CD4-positive, alpha-beta T cell treated with Interleukin-12 subunit alpha and Interleukin-12 subunit beta, for 1 hour (primary cell): ENCODE measurements at places on chromosomes 2 and 18.

GRCh38 chr2:221466744-221467143 lies 105.4 kb downstream of the EPHA4 start:
- no peak for DNase-seq

DNA sequence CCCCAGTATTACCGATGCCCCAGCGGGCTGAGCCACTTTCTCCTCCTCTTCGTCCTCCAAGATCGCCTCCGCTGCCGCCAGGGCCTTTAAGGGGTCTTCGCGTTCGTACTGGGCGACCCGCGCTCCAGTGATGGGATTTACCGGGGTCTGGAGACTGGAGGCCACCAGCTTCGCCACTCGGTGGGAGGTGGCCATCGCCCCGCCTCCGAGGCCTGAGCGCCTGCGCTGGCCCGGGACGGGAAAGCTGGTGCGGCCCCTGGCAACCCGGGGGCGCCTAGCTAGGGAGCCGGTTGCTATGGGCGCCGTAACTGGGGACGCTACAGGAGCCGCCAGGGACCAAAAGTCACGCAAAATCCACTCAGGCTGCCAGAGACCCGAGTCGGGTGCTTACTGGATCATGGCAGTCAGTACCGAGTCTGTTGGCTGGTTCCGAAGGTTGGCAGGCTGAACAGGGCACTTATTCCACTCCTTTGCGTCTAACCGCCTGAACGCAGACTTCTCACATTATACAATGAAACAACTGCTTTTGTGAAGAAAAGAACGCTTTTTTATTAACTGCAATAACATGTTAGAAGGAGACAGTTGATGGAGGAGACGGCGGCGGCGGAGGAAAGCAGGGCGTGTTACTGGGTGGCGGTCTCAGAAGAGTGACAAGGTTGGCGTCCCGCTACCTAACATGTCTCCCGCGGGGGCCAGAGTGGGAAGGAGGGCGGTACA lies at the start of gene FAM161A:
TSS of gene FAM161A (minus strand) at position 214 of the 717 bp plus-strand sequence. CDS start at position 195, 19 bp downstream.
- DNase-seq: peak; percentile 81

DNA sequence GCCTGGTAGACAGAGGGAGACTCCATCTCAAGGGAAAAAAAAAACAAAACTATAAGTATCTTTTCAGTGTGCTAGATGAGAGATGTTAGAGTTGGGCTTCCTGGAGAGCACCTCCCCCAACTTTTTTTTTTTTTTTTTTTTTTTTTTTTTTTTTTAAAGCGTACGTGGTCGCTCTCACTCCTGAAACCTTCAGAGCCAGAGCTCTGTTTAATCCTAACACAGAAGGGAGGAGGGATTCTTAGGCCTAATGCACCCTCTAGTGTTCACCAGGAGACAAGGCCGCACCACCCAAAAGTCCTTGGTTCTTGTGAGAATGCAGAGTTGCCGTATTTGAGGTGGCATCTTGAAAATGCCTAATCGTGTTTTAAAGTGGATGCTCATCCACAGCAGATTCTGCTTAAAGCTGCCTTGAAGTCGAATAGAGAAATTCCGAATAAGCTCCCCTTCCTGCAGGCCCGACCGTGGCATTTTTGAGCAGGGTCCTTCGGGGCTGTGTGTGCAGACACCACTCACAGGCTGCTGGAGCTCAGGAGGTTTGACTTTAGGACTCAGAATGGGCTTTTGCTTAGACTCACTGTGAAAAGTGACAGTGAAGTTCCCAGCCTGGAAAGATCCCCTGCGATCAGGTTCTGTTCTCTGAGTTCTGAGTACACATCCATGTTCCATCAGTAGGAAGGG lies 252.6 kb downstream of the AGAP1 start:
- DNase-seq: peak; percentile 58

DNA sequence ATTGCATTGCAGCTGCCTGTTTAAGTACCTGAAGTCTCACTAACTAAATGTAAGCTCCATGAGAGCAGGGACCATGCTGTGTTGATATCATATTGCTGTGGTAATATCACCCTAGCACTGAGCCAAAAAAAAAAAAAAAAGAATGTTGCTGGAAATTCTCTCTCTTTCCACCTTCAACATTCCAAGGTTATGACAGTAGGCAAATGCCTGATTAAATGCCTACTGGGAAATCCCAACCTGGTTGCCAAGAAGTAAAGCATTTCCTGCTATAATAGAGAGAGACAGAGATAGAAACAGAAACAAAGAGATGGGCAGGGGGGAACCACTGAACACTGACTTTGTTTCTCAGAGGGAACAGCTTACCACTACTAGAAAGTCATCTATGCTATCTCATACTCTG lies 1604.2 kb downstream of the LRP1B start:
- DNase-seq: no peak

DNA sequence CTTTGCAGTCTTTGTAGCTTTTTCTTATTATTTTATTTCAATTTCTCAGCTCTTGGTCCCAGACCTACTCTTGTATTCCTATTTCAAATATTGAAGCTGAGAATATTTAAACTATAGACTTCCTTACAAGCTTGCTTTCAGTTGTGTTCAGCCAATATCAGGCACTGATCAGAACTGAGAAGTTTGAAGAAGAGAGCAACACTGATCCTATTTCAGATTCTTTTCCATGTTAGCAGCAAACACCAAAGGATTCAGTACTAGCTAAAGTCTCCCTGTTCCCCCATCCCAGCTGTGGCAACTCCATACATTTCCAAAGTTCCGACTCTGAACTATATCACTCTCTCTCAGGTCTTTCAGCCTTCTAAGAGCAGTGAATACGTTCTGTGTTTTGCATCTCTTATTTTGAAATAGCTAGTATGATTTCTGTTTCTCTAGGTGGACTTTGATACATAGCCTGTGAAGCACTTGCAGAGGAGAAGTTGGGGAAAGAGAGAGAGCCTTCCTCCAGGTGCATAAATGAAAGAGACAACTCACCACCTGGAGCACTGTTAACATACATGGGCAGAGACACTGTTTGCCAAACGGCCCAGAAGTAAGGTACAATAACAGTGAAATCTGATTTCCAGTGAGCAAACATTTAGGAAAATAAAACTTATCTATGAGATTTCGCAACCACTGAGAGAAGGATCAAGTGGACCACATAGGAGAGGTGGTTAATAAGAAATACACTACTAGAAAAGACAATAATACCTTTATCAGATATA lies 135.0 kb upstream of the ZNF804A start:
- DNase-seq: no peak

DNA sequence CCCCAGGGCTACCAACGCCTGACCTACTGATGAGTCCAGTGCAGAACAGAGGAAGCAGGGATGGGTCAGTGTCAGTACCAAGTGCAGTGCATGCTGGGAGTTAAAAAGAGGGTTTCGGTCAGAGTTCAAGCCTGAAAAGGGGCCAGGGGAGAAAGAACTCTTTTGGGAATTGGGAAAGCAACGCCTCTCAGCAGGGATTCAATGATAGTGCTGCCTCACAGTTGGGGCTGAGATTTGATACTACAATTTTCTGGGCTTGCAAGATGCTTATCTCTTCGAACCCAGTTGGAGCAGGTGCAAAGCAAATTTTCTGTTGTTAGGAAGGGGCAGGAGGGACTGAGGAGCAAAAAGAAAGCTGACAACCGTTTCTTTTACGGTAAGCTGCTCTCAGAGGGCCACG lies 82.6 kb downstream of the CERKL start:
- DNase-seq: no peak

DNA sequence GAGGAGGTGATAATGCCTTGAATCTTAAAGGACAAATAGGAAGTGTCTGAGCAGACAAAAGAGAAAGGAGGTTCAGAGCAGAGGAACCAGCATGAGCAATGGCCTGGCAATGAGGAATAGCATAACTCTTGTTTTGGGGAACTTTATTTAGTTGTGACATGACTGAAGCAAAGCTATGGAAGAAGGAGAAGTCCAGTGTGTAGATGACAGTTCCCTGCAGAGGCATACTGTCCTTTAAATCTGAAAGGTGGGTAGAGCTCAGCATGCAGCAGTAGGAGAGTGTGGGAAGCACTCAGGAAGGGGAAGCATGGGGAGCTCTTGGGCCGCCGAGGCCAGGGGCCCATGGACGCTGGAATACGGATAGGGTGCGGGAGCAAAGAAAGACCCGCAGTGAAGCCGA lies 173.8 kb downstream of the SEPTIN10 start:
- no peak for DNase-seq

DNA sequence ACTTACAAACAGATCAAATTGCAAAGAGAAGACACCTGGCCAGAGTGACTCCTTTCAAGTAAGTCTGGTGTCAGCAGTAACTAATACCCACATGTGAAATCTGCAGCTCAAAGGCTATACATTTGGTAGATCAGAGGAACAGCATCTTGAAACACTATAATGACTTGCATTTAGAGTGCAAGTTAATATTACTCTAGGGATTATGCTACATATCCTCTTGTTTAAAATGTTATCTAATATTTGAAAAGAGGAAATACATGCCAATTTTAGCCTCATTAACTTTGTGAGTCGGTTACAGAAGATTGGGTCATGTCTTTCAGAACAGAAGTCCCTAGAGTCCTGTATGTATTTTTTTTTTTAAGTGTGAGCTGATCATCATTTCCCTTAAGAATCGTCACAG lies 15.2 kb downstream of the LANCL1 start:
- DNase-seq: no peak

- no peak for DNase-seq
Measured at GRCh38 chr2:195604706-195605105, 52.3 kb upstream of the SLC39A10 start.

GRCh38 chr2:165682546-165682945 lies 111.5 kb downstream of the GALNT3 start:
- DNase-seq: no peak

DNA sequence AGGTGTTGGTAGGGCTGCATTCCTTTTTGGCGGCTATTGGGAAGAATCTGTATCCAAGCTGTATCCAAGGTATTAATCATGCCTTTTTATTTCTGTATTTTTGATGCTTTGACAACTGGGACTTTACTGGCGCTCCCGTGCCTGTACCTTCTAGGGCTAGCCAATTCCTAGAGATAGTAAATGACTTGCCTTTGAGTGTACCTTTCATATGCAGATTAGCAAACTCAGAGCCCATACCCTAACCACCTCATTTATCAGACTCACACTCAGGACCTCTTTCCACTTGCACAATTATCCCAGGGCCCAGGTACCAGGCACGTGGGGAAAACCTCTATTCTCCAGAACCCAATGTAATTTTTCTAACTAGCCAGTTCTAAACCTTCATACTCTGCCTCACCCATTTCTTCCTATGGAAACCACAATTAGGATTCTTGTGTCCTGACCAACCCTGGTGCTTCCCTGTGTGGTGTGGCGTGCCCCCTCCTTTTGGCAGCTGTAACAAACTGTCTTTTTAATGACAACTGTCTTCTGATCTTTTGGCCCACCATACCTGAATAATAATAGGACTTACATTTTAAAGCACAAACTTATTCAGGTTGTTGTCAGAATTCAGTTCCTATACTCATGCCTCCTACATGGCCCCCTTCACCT lies 65.8 kb upstream of the PNPT1 start:
- no peak for DNase-seq

DNA sequence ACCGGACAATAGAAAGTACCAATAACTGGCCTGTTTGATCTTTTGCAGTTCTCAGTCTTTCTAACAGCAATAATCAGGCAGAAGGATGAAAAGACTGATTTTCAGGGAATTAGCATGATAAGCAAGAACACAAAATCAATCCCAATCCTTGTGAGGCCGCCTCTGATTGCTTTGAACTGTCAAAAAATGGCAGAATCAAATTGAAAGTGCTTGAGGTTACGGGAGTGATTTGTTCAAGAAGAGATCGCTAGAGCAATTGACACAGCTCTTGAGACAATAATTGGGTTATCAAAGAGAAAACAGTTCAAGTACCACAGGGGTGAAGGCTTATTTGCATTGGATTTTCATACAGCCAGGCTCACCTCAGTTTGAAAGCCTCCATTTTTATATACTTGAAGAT lies 663.4 kb downstream of the ARHGAP15 start:
- no peak for DNase-seq

- no peak for DNase-seq
Measured at GRCh38 chr2:180520206-180520605, 460.2 kb upstream of the UBE2E3 start.

DNA sequence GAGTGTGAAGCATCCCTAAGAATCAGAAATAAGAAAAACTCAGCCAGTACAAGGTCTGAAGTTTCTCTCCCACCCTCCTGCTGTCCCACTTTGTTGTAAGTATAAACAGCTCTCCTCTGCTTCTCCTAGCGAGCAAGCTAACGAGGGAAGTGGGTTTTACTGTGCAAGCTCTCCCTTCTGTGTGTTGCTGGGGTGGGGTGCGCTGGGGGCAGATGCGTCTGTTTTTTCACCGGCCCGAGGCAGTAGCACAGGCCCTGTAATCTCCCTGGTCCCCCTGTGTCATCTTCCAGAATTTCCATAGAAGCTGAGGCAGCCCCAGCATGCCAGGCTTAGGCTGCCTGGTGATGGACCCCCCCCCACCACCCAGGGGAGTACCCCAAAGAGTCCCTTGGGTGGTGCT lies 9.4 kb upstream of the CXCR4 start:
- no peak for DNase-seq

- no peak for DNase-seq
Measured at GRCh38 chr2:181464966-181465365, 7.8 kb downstream of the ITGA4 start.

DNA sequence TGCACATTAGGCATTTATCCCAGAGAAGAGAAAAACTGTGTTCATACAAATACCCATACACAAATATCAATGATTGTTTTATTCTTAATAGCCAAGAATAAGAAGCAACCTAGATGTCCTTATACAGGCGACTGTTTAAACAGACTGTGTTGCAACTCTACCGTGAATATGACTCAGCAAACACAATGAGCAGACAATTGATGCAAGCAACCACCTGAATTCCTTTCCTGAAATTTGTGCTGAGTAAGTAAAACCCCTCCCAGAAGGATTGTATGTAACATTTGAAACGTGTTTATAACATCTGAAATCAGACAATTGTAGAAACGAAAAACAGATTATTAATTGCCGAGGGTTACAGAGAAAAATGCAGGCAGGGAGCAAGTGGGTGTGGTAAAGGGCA lies 621.9 kb upstream of the SOX11 start:
- no peak for DNase-seq

DNA sequence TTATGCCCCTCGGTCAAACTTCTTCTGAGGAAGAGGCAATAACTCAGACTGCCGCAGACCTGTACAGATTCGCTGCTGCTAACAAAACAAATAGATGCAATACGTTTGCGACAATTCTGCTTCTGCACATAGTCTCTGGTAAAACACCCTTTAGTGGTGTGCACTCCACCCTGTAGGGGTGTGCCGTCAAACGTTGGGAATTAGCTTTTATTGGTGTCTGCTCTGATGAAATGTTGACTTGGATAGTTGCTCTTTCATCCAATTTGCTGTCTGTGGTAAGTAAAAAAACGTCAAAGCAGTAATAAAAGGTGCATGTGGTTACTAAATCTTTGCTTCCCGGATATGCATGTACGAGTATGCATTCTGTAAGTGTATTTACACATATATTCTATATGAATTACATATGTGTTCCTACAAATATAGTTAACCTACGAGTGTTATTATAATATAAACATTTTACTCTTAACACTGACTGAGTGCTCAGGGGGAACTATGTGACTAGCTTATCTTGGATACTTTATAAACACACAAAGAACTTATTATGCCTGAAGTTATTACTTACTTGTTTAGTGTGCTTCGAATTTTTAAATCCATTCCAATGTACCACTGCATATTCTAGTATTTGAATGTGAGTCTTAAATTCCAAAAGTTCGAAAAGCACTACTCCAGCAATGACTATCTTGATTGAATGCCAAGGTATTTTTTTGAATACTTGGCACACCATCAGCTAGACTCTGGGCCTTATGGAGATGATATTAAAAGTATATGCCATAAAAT lies 610.2 kb downstream of the ZEB2 start:
- DNase-seq: no peak

- no peak for DNase-seq
Measured at GRCh38 chr2:65130664-65131175, 814 bp upstream of the RAB1A start.

GRCh38 chr2:197201874-197202273 lies 108.7 kb downstream of the ANKRD44 start:
- DNase-seq: no peak

- DNase-seq: no peak
Measured at GRCh38 chr2:130985206-130985780, 108.0 kb downstream of the FAM168B start.
